Germinal center (tissue), 1 donor: ENCODE measurements at places on chromosomes 6 and 20.

DNA sequence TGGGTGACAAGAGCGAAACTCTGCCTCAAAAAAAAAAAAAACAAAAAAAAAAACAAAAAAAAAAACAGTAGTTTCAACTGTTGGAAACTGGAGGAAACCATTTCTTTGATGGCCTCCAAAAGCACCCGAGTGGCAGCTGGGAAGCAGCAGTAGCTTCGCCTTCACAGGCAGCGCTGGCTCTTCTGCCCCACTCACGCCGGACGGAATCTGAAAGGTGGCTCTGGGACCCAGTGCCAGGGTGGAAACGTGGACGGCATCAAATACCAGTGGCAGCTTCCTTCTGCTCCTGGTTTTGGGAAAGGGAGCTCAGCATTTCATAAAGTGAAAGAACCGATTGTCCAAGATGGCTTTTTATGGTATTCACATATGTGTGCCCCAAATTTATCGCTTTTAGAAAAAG is 159.4 kb downstream of the SMOC2 start:
- no peak for DNase-seq

- no peak for DNase-seq
These were observed 22.1 kb upstream of the RALGAPA2 start for GRCh38 chr20:20734475-20734948.

- no peak for DNase-seq
These were observed 139.9 kb upstream of the SLC22A23 start for GRCh38 chr6:3596766-3597165.

- no peak for DNase-seq
These were observed 94.2 kb upstream of the SCP2D1 start for GRCh38 chr20:18719426-18719825.

- no peak for DNase-seq
These were observed 9.0 kb upstream of the FAM110A start for GRCh38 chr20:824490-824889.
